ENCODE measurements at places on chromosomes 6 and 20. TPM values are rescaled to one million over a fixed set of nuclear protein-coding genes. Genes with fewer than 3 reads are reported as not detected.

The SLC2A10 gene
- total RNA-seq = not detected

DNA sequence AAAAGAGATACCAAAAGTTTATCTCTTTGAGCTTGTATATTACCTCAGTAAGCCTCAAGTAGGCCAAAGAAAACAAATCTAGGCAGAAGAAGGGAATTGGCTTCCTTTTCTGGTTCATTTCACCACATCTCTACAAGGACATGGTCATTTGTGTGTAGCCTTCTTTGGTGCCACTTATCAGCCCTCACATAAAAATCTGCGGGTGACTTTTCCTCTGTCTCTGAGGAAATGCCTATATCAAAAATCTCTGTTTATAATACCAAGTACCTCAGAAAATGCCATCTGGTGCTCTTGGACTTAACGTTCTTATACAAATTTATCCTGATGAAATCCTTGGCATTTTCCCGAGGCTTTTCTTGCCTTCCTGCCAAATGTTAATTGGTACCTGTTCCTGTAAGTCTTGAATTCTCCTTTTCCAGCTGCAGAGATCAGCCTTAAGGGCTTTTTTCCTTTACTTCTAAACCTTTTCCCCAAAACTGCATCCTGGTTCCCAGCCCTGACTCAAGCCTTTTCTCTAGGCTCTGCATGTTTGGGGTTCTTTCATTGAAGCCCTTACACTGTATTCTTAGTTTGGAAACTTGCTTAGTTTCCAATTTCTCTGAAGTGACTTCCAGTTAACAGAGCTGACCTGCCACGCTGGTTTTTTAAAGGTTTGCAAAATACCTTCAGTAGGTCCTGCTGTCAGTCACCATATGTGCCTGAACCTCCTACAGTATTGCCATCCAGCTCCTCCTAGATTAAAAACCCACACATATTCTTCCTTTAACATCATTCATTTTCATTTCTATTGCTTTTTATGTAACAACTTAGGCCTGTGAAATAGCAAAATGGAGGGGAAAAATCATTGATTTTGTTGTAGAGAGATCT, 191.2 kb upstream of the PREP start:
- DNase-seq = no peak
- no peaks in the 10 kb centered on the region for H3K27me3 ChIP-seq
- H3K4me3 ChIP-seq = no peak overlapping the region

DNA sequence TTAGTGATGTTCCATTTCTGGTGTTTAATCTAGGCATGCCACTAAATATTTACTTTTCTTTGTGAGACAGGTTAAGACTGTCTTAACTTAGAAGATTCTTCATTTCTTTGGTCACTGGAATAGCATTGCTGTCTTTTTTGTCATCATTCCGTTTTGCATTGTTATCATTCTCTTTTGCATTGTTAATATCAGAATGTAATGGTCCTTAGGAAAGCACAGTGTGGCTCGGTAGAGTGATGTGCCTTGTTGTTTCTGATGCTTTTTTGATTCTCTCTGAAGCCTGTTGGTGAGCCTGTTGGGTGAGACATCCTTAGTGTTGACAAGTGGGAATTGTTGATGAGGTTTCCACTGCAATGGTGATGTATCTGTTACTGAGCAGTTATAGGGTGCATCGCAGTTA, 23.2 kb downstream of the PLCB4 start:
- no peaks in the 10 kb centered on the region for H3K4me1 ChIP-seq
- DNase-seq = no peak

DNA sequence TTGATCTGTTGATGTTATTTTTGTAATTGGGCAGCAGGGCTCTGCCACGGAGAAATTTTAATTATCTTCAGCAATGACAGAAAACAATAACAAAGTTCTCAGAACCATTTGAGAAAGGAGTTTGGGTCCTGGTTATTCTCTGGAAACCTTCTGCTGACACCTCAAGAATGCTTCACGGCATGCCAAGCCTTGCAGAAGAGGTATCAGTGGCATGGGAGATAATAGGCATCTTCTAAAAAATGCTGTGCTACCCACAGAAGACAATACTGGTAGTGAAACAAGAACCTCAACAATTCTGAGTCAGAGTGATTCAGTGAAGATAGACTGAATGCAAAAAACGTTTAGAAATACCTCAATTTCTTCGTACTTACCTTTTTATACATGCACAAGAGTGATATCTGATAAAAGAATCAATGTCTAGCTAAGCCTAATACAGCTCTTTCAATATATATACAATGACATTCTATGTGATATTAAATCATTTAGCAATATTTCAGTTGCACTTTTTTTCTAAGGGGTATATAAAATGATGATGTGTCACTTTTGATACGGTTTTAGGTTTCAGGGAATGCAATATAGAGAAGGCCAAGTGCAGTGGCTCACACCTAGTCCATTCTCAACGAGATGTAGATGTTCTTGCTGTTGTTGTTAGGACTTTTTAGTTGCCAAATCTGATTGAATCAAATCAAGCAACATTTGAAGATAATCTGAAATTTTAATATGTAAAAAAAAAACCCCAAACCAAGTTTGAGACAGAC, 110.4 kb upstream of the COL21A1 start:
- no peak overlapping the region for H3K4me3 ChIP-seq
- H3K27ac ChIP-seq = no peak overlapping the region
- no peaks in the 10 kb centered on the region for H3K36me3 ChIP-seq
- H3K4me1 ChIP-seq = no peaks in the 10 kb centered on the region

GRCh38 chr6:72649032-72649984, 27.4 kb downstream of the KCNQ5 start:
- peaks cover 37% of the 10 kb centered on the region for H3K4me1 ChIP-seq
- H3K36me3 ChIP-seq = peaks cover 14% of the 10 kb centered on the region
- peak; percentile 53 for DNase-seq
- H3K27me3 ChIP-seq = no peaks in the 10 kb centered on the region

DNA sequence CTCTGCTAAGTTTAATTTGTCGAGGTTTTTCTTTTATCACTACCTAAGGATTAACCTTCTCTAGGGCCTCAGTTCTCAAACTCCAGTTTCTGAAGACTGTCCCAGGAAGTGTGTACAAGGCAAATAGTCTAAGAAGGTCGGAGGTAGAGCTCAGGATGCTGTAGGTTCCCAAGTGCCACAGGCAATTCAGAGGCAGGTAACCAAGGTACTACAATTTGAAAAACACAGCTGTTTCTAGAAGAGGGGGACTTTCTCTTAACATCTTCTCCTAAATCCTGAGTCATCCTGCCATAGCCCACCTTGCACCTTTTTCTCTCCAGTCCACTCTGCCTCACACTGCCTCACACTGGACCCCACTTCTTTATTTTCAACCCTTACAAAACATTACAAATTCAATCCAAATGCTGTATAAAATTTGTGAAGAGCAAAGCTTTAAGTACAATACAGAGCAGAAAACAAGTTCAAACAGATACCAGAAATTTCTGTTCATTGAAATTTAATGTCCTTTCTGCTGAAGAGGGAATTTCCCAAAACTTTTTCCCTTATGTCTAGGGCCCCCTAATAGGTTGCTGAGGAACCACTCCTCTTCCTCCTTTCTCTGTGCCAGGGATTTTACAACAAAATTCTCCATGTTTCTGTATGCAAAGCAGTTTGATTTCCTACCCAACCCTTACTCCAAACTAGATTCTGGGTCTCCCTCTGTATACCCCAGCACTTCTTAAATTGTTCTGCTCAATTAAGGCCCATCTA, 43.0 kb downstream of the FRK start:
- DNase-seq = no peak
- H3K4me1 ChIP-seq = no peaks in the 10 kb centered on the region
- peaks cover 21% of the 10 kb centered on the region for H3K27me3 ChIP-seq
- H3K4me3 ChIP-seq = no peak overlapping the region
- H3K27ac ChIP-seq = no peak overlapping the region
- no peaks in the 10 kb centered on the region for H3K36me3 ChIP-seq

All from activated CD8-positive, alpha-beta T cell treated with anti-CD3 and anti-CD28 coated beads for 36 hours (primary cell).